ENCODE measurements at places on chromosomes 4 and X.

GRCh38 chr4:135718019-135718418, 1516.4 kb upstream of the PABPC4L start:
- DNase-seq, result no peak

DNA sequence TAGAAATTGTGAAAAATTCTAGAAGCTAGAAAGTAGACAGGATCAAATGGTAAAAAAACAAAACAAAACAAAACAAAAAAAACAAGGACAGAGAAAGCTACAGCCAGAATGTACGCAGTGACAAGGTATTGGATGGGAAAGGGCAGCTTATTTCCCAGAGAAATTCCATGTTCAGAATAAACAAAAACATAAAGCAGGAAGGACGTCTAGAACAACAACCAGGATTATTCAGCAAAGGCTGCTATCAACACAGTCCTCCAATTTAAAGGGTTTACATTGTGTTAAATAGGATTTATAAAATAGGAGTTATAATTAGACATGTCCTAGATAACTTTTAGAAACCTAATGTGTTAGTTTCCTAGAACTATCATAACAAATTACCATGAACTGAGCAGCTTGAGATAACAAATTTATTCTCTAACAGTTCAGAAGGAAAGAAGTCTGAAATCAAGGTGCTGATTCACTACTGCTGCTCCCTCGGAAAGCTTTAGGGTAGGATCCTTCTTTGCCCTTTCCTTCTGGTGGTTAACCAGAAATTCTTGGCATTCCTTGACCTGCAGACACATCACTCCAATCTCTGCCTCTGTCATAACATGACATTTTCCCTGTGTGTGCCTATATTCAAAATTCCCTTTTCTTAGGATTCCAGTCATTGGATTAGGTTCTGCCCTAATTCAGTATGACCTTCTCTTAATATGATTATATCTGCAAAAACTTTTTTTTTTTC, 175.6 kb downstream of the SNCA start:
- no peak for DNase-seq

DNA sequence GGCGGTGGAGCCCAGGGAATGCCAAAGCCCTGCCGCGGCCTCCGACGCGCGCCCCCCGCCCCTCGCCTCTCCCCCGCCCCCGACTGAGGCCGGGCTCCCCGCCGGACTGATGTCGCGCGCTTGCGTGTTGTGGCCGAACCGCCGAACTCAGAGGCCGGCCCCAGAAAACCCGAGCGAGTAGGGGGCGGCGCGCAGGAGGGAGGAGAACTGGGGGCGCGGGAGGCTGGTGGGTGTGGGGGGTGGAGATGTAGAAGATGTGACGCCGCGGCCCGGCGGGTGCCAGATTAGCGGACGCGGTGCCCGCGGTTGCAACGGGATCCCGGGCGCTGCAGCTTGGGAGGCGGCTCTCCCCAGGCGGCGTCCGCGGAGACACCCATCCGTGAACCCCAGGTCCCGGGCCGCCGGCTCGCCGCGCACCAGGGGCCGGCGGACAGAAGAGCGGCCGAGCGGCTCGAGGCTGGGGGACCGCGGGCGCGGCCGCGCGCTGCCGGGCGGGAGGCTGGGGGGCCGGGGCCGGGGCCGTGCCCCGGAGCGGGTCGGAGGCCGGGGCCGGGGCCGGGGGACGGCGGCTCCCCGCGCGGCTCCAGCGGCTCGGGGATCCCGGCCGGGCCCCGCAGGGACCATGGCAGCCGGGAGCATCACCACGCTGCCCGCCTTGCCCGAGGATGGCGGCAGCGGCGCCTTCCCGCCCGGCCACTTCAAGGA, at the start of gene FGF2:
Gene FGF2, plus strand, starts transcription at position 279 of the 705 bp plus-strand sequence. Its CDS starts 344 bp downstream, at position 623.
- peak; percentile 2 for DNase-seq

DNA sequence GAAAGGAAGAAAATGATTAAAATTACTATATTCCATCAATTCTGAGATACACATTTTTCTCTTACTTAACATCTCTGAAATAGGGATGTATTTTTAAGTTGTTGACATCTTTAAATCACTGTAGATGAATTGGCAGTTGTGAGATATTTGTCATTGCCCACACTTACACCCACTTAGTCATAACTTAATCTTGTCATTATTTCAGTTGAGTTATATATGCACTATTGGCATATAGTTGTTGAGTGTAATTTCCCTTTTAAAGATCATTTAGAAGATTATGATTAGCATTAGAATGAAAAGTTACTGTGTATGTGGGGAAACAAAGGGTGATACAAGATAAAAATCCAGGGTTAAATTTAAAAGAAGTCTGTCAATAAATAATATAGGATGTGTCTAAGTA, 2.2 kb downstream of the AIMP1 start:
- no peak for DNase-seq

Measured in thymus (tissue), 14 donors.